ENCODE measurements at places on chromosomes 7 and 10.
A peak's percentile ranks its signal among the peaks of the same experiment; 100 is the strongest.

DNA sequence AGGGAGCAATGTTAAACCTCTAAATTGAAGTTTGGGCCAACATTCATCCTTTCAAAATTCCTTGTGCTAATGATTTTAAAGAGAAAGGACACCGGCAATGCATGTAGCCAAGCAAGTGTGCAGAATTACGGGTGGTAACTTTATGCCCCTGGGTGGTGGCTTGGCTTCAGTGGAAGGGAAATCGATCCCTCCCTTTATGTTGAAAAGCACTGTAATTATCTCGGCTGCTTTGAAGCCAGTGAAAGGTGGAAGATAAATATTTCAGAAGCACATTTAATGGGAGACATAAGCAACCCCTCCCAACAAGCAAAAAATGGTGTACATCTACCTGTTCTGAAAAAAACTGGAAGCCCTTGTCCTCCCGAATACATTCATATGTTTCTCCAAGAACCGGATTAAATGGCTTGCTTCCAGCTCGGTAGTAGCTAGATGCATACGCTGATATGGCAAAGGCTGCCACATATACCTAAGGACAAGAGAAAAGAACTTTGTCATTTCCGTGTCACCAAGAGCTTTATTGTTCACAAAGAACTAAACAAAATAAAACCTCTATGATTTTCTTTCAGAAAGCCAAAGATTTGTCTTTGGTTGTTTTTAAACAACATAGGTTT is 73.3 kb upstream of the GSDME start:
- DNase-seq: no peak

DNA sequence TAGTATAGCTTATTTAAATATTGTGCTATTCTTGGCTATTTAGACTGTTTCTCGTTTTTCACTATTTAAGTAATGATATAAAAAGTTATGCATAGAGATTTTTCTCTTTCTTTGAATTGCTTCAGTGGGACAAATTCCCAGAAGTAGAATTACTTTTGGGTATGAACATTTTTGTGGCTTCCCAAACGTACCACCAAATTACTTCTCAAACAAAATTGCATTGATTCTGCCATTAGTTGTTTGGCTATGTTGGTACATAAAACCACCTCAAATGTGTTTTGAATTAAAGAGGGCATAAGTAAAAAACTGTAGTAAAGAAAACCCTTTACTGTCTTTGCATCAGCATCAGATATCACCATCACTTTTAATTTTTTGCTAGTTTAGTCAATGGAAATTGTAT is 31.0 kb downstream of the AKR1B1 start:
- DNase-seq: no peak

DNA sequence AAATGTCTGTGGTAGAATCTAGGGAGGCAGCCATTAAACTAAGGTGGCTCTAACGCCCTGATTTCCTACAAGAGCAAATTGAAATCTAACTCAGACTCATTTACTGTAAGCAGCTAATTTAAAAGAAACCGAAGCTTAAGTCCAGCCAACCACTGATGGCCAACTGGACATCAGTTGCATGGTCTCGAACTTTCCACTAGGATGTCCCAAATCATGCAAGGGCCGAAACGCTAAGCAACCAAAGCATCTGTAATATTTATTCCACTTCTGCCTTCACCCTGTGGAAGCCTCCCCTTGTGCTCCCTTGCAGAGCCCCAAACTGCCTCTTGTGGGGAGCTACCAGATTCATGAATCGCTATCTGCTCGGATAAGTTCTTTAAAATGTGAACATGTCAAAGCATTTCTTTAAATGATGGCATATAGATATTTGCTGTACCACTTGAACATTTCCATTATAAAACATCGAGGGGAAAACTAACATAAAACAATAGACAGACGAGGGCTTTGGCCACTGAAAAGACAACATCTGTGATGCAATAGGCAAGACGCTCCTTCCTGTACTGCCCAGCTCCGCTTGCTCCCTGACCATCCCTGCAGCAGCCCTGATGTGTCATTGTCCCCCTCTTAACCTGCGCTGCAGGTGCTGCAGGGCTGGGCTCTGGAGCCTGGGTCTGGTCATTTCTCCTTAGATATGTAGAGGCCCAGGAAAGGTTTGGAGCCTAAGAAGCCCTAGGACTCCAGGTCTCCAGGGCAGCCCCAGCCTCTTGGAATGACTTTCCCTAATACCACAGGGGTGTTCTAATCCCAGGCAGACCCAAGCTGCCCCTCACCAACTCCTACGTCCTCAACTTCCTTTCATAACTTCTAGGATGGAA is 2.9 kb upstream of the RBP3 start:
- DNase-seq: no peak

DNA sequence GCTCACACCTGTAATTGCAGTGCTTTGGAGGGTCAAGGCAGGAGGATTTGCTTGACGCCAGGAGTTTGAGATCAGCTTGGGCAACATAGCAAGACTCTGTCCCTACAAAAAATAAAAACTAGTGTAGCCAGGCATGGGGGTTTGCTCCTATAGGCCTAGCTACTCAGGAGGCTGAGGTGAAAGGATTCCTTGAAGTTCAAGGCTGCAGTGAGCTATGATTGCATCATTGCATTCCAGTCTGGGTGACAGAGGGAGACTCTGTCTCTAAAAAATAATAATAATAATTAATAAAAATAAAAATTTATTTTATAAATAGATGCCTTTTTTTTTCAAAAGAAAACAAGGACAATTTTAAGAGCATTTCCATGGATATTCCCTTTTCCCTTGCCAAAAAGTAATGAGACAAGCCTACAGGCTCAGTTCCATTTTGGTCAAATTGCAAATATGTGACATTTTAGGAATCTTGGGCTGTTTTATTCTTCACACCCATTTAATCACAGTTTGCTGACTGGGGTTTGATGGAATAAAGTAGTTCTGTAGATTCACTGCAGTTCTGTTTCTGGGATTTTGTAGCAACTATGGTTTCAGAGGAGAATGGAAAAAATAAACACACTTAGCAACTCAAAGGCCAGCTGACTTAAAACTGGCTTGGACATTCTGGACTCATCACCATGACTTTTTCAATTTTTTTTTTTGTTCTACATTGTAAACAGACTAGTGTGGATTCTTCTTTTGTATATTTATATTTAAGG is 48.4 kb upstream of the ARHGAP21 start:
- no peak for DNase-seq

- DNase-seq: peak; percentile 71
These were observed 43.4 kb downstream of the SORBS1 start for GRCh38 chr10:95517536-95518454.

DNA sequence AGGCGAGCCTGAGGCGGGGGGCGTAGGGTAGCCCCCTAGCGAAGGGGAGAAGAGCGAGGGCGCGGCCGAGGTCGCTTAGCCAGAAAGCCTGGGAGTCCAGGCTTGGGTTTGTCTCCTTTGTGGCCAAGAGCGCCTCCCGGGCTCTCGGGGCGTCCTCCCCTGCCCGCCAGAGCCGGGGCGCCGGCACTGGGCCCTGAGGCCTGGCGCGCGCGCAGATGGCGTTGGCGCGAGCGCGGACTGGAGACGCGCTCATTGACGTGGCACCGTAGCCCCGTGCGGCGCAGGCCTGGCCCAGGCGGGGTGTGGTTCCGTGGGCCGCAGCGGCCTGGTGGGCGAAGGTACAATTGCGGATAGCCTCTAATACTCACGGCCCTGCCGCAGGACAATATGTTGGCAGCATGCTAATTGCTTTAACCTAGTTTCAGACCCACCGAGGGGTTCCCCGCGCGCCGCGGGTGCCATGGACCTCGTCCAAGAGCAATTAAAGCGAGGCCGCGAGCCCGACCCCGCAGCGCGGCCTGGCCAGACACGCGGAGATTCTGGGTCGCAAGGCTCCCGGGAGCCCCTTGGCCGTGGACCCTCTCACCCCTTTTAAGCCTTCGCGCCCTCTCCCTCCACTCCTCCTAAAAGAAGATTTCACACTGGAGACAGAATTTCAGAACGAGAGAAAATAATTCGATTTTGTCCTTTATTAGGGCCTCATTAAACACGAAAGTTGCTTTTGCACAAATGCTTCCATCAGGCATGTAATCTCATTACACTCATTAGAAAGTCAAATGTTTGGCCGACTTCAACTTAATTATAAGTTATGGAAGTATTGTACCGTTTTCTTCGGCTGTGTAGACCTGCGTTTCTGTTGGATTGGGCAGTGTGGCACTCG is 3.1 kb downstream of the PTF1A start:
- no peak for DNase-seq

DNA sequence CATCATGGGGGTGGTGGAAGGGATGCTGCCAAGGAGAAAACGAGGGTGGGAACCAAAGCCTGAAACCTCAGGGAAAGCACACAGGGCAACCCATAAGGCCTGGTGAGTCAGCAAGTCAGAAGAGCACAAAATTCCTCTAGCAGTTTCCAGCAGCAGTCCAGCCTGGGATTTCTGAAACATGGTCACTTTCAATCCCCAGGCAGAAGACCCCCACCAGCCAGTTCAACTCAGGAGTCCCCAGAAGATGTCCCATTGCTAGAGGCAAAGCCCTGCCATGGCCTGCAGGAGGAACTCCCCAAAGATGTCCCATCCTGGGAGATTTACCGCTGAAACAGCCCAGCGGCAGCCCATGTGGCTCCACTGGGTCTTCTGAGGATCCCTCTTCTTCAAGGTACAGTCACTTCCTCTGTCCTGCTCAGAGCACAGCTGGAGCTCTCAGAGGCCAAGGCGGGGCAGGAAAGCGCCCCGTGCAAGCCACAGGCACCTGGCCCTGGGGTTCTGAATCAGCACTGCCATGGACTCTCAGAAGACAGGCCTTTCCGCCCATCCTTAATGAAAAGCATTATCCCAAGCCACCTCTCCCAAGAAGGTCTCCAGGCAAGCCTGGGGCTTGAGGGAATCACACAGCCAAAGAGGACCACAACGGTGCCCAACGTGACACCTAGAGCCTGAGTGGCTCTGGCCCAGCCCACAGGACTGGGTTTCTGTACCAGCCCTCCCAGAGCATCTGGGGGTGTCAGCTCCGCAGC is 196.9 kb downstream of the GRID1 start:
- no peak for DNase-seq

- no peak for DNase-seq
These were observed 8.2 kb downstream of the CLDN12 start for GRCh38 chr7:90411510-90411909.

DNA sequence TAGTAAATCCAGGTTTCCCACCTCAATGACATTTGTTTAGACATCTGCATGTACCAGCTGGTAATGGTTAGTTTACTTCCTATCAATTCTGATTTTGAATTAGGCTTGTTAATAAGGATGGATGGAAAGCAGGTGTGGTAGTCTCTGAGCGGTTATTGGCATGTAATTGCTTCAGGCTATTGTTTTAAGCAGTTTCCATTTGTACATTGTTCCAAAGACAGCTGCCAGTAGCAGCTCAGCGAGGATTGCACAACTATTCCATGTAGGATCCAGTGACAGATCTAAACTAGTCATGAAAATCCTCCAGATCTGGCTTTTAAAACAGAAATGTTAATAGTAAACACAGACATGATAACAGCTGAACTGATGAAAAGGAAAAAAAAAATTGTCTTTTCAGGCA is 436.0 kb upstream of the ADARB2 start:
- DNase-seq: no peak

- DNase-seq: peak; percentile 12
These were observed 1.9 kb downstream of the TBXAS1 start for GRCh38 chr7:139830782-139831501.

GRCh38 chr10:52129410-52130178 is 184.5 kb upstream of the DKK1 start:
- DNase-seq: no peak

DNA sequence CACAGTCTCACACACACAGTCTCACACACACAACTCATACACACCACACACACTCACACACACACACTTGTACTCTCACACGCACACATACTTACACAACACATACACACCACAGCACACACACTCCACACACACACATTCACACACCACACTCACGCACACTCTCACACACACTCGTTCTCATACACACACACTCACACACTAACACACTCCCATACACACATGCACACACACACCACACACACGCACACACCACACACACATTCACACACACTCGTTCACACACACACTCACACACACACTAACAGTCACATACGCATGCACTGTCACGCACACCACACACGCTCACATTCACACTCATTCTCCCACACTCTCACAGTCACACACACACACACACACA is 109.8 kb downstream of the PRLHR start:
- DNase-seq: no peak

DNA sequence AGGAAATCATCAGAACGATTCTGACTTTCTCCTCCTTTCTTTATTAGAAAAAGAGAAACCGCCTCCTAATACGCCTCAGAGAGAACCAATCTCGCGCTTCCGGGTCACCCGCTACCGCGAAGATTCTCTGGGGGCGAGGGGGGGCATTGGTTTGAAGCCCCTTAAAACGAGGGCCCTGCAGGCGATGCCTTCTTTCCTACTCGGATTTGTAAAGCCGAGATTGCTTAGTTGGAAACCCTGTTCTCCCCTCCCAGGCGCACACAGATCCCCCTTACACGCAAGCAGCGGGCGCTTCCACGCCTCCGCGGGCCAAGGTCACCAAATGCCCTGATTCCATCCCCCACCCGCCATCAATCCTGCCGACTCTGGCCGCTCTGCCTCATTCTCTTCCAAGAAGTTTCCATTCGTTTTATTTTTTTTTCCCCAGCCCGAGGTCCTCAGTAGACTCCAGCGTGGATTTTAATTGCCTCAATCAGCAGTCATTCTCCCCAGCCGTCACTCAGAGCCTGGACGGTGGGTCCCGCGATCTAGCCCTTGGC is 1.1 kb upstream of the GAD2 start:
- DNase-seq: no peak

- no peak for DNase-seq
These were observed 637.2 kb downstream of the INHBA start for GRCh38 chr7:41065663-41066062.

- no peak for DNase-seq
These were observed 456 bp upstream of the DLD start for GRCh38 chr7:107890493-107890961.

GRCh38 chr7:110943701-110944345 is 147.1 kb upstream of the LRRN3 start:
- no peak for DNase-seq

DNA sequence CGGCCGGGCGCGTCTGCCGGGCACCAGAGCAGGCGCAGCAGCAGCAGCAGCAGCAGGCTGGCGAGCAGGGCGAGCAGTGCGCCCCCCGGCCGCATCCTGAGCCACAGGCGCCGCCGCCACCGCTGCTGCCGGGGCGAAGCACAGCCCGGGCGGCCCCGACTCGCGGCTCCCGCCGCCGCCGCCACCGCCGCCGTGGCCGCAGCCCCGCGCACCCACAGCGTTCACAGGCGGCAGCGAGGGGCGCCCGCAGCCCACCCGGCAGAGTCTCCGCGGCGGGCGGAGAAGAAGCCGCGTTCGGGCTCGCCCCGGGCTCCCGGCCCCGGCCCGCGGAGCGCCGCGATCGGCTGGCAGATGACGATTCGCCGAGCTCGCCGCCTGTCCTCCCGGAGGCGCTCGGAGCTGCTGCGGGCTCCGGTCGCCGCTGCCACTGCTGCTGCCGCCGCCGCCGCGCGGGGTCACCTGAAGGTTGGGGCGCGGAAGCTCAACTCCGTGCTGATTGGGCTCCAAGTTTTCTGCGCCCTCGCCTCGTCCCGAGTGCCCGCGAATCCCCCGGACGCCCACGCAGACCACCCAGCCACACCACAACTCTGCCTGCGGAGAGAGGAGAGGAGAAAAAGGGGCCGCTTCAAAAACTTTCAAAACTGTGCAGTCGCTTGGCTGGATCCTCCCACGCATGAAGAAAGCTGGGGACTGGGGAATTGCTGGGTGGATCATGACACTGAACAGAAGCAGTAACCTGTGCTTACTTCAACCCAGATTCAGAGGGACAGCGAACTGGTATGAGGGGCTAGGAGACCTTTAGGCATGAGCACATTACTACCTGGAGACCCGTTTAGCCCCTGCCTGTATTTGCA is at the start of gene ST8SIA6:
TSS of gene ST8SIA6 (minus strand) at position 435 of the 854 bp plus-strand sequence. CDS start at position 95, 340 bp downstream.
- peak; percentile 32 for DNase-seq

GRCh38 chr10:98417481-98417959 is 2.5 kb upstream of the PYROXD2 start:
- DNase-seq: no peak
